KBM-7 (cell line): ENCODE measurements at places on chromosomes 16 and 17.

DNA sequence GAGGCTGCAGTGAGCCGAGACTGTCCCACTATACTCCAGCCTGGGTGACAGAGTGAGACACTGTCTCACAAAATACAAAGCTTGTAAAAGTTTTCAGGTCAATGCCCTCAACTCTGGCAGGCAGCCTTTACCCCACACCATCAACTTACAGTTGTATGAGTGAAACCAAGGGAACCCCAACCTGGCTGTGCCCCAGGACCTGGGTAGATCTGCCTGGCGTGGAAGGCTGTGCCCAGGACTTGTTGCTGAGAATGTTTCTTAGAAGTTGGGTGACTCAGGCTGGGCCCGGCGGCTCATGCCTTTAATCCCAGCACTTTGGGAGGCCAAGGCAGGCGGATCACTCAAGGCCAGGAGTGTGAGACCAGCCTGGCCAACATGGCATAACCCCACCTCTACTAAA, 7.8 kb downstream of the CES3 start:
- DNase-seq: no peak

DNA sequence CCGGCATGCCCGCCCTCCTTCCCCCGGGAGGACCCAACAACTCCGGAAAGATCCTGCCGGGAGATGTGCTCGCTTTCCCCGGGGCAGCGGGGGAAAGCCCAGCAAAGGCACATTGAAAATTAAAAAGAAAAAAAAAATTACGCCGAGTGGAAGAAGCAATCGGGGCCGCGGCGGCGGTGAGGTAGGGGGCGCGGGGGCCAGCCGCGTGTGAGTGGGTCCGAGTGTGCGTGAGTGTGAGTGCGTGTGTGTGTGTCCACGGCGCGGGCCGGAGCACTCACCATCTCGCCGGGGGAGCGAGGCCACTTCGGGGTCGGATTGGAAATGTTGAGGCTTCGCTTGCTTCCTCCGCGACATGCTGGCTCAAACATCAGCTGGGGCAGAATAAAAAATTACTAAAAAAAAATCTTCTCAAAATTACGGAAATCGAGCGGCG, at the start of gene SALL1:
Gene SALL1 (minus strand): TSS at position 383 of the 433 bp plus-strand sequence. CDS start 29 bp downstream, at position 354.
- DNase-seq: no peak

- DNase-seq: no peak
Observed at GRCh38 chr17:4509923-4510617, 11.4 kb downstream of the SPNS2 start.

DNA sequence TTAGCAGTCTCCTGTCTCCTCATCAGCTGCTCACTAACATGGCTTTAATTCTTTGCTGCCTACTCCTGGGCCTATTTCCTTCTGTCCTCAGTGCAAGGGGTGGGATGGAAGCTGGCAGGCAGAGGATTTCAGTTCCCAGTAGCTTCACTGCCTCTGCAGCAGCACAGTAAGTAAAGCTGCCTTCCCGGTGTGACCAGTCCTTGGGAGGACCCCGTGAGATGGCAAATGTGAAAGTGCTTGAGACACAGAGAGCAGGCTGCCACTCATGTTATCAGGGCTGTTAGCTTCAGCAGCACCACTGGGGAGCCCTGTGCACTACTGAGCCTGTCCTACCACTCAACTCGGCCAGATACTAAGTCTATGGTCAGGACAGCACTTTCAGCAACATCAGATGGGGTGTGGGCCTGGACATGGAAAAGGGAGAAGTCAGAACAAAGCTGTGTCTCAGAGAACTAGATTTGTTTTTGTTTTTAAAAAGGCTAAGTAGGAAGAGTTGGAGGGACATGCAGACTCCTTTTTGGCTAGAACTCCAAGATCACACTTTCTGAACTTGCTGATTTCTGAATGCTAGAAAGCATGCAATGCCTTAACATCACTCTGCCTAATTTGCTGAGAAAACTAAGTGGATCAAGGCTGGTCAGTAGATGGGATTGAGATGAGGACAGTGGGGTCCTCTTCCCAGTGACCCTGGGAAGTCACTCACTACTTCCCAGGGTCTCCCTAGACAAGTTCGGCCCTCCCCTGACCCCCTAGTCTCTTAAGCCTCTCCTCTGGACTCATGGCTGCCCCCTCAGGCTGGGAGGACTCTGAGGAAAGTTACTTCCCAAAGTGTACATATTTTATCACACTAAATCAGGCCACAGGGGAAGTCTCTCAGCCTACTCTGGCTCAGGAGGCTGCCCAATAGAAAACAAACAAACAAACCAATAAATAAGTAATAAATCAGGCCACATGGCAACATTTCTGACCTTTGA, 1.1 kb downstream of the ACSF2 start:
- peak; percentile 59 for DNase-seq

GRCh38 chr16:23917621-23918020, 81.8 kb downstream of the PRKCB start:
- DNase-seq: no peak

DNA sequence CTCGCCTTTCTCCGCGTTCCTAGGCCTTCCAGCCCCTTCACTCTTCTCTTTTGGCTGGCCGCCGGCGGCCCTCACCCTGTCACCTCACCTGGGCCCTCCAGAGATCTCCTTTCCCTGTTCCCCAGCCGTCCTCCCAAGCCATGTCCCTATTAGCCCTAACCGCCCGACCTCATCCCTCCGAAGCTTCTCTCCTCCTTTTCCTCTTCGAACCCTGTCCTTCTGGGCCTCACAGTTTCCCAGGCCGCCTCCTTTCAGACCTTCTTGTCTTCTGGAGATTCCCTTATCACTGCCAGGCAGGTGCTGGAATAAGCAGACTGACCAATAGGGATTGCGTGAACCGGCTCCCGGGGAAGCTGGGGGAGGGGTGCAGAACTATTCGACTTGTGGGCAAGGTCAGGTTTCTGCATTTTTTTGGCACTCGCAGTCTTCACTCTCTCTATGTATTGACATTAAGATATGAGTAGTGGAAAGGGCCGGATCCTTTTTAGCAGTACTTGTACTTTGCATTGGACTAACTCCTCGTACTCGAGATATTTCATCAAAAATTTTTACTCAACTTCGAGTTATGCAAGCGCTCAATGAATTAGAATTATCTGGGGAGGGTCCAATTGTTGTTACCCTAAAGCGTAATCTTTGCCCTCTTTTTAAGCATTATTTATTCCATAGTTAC, 690 bp downstream of the RHOT1 start:
- peak; percentile 62 for DNase-seq
